GM23248 (cell line): ENCODE measurements at places on chromosomes 13 and 19. TPM values are rescaled to one million over a fixed set of nuclear protein-coding genes. Genes with fewer than 3 reads are reported as not detected.

RASL11A gene
- total RNA-seq: 1.1 and 1.6 TPM in 2 replicates

ZNF440 gene
- total RNA-seq: 4.2 and 7.6 TPM in 2 replicates

HNRNPM gene
- 69.4 and 71.0 TPM in 2 replicates for total RNA-seq

DACH1 gene
- not detected in 2 replicates for total RNA-seq

CEACAM6 gene
- total RNA-seq: not detected in 2 replicates

BLOC1S3 gene
- 4.3 and 9.0 TPM in 2 replicates for total RNA-seq

EEF1AKMT1 gene
- total RNA-seq: 9.1 and 13.7 TPM in 2 replicates

GRCh38 chr13:114088863-114089262 lies 43.6 kb downstream of the RASA3 start:
- no peak for DNase-seq

DNA sequence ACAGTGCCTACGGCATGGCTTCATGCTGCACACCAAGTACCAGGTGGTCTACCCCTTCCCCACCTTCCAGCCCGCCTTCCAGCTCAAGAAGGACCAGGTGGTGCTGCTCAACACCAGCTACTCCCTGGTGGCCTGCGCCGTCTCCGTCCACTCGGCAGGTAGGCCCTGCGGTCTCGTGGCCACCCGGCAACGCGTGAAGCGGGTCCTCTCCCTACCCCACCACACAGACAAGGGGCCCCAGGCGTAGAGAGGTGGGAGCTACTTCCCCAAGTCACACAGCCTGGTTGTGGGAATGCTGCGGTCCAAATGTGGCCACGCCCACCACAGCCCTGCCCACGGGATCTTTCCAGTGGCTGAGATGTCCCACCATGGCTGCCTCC lies 4.0 kb downstream of the DCAF15 start:
- no peak for DNase-seq

DNA sequence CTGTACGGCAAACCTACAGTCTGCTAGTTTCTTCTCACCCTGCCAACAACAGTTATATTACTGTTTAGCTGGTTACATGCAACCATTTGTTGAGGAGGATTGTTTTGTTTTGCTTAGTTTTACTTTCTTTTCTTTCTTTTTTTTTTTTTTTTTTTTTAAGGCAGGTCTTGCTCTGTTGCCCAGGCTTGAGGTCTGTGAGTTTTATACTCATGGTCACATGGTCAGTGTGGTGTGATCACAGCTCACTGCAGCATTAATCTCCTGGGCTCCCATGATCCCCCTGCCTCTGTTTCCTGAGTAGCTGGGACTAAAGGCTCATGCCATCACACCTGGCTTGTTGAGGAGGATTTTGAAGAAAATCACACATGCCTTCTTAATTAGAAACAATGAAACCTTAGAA lies 505.6 kb downstream of the GPC5 start:
- no peak for DNase-seq

DNA sequence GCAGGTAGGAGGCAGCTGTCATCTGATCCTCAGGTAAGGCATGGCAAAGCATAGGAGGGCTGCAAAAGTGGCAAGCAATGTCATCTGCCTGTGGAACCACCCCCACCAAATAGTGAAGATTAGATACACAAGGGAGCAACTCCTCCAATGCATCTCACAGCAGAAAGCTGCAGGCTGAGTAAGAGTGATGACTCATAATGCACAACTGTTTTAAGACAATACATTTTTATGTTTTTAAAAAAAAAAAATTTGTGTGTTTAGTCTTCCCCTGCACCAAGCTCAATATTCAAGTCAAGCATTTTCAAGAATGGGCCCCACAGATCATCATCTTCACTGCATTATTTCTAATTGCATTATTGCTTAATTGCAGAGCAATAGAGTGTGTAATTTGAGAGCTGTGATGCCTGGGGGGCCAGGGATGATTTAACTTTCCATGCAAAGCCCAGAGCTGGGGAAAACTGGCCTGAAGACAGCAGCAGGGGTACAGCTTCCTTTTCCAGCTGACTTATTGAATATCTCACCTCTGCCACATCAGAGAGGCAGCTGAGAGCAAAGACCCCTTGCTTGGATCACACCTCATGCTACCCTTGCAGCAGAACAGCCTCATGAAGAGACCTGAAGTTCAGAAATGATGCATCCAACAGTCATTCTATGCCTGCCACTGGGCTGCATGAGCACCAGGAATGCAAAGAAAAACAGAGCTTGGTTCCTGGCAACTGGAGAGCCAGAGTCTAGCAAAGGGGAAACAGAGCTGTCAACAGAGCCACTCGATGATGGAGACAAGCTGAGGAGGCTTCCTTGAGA lies 22.7 kb upstream of the POP4 start:
- DNase-seq: peak; percentile 48

DNA sequence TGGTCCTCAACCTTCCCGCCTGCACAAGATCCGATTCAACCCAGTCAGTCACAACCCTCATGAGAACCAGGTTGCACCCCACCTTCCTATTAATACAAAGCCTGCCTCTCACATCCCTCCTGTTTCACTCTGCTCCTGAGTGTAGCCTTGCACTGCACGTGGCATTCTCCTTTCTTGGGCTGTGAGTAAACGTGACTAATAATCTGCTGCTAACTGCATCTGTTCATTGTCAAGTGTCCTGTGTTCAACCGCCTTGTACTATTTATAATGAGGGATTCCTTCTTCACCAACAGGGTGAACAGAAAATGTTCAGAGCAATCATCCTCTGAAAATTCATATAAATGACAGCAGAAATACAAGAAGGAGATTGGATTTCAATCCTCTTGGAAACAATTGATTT lies 1608.2 kb downstream of the SLITRK5 start:
- no peak for DNase-seq

- DNase-seq: no peak
Observed at GRCh38 chr19:30332445-30333234, 39.5 kb upstream of the ZNF536 start.

DNA sequence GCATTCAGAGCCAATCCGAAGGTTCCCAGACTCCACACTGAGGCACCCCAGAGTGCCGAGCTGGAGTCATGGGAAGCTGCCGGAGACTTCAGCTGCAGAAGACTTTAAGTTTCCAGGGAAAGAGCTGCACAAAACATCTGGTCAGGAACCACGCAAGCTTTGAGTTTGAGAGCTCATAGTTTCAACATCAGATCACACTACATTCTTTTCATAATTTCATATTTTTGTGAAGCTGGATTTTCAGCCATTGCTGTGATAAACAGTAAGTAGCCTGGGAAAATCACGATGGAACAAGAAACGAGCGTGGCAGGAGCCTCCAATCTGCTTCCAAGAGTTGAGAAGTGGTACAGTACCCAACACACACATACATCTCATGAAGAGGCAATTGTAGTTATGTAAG lies 25.5 kb upstream of the ATP12A start:
- DNase-seq: peak; percentile 60

- no peak for DNase-seq
Observed at GRCh38 chr13:103275081-103275480, 208.9 kb upstream of the SLC10A2 start.

DNA sequence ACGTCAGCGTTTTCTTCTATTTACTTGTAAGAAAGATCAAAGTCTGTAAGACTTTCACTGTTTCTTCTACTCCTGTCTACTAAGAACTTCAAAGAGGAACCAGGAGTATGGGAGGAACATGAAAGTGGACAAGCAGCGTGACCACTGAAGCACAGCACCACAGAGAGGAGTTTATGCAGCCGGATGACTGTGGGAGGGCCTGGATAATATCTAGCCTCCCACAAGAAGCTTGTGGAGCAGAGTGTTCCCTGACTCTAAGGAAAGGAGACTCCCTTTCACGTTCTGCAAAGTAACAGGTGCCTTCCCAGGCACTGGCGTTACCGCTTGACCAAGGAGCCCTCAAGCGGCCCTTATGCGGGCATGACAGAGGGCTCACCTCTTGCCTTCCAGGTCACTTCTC lies 83.6 kb upstream of the PDCD5 start:
- DNase-seq: no peak

DNA sequence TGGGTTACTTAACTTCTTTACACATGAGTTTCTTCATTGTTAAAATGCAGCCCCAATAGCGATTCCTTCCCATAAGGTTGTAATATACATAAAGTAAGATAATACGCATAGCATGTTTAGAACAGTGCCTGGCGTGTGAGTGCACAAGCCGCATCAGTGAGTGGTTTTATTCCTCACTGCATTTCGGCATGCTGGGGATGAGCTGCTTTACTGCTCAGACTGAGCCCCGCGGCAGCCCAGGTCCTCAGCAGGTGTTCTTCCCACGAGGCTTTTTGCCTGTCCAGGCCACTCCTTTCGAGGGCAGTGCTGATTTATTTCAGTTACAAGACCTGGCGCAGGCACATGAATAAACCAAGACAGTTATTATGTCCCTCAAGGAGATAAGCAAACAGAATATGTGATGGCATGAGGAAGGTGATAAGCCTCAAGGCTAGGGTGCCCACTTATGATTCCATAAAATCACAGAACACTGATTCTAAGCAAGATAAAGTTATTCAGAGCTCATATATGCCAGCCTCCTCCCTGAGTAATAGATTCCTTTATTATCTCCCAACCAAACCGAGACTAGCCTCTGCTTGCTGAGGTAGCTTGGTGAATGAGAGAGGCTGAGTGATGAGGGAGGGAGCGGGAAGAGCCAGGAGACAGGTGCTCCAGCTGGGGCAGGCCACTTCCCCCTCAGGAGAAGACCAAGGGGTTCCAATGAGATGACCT lies 505.5 kb downstream of the DIAPH3 start:
- DNase-seq: no peak

DNA sequence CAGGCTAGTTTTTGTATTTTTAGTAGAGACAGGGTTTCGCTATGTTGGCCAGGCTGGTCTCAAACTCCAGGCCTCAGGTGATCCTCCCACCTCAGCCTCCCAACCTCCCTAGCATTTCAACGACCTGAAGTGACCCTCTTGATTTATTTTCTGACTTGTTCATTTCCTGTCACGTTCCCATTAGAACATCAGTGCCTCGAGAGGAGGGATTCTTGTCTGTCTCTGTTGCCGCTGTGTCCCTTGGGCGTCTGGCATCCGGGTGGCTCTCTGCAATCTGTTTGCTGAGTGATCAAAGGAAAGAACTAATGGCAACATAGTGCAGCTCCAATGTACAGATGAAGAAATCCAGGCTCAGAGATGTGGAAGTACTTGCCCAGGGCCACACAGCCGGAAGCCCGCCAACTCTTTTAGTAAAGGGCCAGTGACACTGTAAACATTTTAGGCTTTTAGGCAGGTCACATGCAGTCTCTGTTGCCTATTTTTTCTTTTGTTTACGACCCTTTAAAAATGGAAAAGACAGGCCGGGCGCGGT lies 47.5 kb downstream of the NFIC start:
- peak; percentile 32 for DNase-seq

- DNase-seq: no peak
Observed at GRCh38 chr13:34411177-34411576, 530.9 kb upstream of the NBEA start.

DNA sequence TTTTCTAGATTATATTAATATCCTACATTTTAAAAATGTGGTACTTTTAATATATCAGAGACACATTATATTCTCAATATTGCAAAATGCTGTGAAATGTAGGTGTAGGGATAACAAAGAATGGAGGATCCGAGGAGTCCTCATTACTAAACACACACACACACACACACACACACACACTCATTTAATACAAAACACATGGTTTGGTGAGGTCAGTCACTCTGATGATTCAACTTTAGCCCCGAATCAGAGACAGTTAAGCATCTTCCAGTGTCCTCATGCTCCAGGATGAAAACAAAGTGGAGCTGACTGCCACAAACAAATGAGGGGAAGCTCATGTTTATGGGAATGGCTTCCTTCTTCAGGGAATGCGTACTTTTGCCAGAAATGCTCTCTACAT lies 147.5 kb downstream of the CYSLTR2 start:
- DNase-seq: peak; percentile 87

GRCh38 chr13:35163674-35164073 lies 221.6 kb downstream of the NBEA start:
- DNase-seq: no peak

DNA sequence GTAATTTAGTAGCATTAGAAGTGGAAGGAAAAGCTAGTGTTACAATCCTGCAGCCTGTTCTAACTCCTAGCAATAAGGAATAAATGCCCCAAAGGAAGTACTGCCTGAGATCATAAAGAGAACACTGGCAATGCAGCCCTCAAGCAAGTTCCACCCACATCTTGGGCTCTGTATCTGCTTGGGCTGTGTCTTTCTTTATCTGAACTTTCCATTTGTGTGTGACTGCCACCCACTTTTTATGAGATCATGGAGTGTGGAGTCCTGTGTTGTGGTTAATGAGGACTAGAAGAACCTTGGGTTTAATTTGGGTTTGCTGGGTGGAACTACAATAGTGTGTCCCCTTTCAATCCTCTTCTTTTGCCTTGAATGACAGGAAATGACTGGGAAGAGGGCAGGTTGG lies 38.2 kb downstream of the RFXAP start:
- peak; percentile 24 for DNase-seq

DNA sequence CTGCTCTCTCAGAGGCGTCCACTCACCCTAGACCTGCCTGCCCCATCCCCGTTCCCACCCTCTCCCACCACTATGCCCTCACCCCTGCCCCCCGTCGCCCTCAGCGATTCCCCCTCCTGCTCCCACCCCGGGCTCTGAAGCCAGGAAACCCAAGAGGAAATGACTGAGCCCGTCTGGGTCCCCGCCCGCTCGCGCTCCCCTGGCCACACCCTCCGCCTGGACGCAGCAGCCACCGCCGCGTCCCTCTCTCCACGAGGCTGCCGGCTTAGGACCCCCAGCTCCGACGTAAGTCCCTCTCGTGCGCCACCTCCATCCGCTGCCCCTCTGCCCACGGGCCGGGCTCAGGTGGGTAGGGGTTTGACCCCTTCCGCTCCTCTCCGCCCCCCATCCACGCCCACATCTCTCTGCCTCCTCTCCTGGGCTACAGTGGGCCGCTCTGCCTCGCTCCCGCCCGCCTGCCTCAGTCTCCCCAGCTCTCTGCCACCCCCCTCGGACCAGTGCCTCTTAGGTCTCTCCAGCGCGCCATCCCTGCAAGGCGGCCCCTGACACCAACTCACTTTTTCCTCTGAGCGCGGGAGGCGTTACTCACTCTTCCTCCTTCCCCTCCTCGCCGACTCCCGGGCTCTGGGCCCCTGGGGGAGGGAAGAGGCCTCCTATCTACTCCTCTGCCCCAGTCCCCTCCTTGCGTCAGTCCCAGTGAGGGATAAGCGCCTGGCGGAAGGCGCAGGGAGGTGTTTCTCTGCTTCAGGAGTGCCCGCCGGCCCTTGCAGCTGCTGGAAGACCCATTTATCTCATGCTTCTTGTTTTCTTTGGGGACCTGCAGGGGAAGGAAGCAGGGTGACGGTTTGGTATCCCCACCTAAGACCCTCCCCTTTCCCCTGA lies at the start of gene FXYD5:
FXYD5 (plus strand) TSS at position 211 of the 882 bp plus-strand sequence. CDS start 816 bp downstream, outside the sequence.
- DNase-seq: peak; percentile 96

DNA sequence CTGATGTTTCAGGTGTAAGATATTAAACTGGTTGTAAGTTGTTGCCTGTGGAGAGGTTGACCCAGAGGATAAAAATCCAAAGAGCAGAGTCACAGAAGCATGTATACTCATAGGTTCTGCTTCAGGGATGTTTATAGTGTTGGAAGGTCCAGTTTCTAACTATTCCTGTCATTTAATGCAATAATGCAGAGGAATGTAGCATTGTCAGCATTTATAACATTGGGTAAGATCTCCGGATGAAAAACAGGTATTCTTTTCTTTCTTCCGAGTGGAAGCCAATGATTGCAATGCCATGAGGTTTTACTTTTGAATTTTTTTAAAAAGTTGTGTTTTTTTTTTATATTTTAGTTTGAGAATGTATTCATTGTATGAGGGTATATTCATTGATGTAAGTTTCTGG lies 771.0 kb downstream of the PCDH9 start:
- no peak for DNase-seq

- DNase-seq: no peak
Observed at GRCh38 chr19:6044056-6044805, 66.1 kb downstream of the RFX2 start.

GRCh38 chr13:93614776-93615175 lies 388.2 kb downstream of the GPC6 start:
- peak; percentile 72 for DNase-seq
